Naive thymus-derived CD8-positive, alpha-beta T cell (primary cell): ENCODE measurements at places on chromosomes 6 and 20. TPM values are rescaled to one million over a fixed set of nuclear protein-coding genes. Genes with fewer than 3 reads are reported as not detected.

DNA sequence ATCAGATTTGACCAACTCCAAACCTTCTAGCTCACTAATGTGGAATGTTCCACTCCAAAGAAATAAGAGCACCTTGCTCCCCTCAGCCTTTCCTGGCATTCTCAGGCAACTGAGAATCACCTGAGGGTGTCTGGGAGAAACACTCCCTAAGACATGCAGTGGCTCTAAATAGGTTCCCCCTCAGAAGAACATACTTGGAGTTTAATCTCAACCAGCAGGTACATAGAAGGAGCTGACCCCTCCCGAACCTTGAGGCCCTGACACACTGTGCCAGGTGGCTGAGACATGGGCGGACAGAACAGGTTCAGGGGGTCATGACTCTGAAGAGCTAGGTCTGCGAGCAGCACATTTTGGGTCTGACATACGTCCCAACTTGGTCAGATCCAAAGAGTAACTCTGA lies 107.6 kb upstream of the MAP3K4 start:
- H3K27me3 ChIP-seq = peaks cover 7% of the 10 kb centered on the region
- H3K4me3 ChIP-seq = no peak overlapping the region
- H3K4me1 ChIP-seq = no peaks in the 10 kb centered on the region
- no peaks in the 10 kb centered on the region for H3K36me3 ChIP-seq

- H3K27ac ChIP-seq = no peak overlapping the region
- peaks cover 5% of the 10 kb centered on the region for H3K27me3 ChIP-seq
- no peak for DNase-seq
- peaks cover 3% of the 10 kb centered on the region for H3K4me1 ChIP-seq
- H3K36me3 ChIP-seq = no peaks in the 10 kb centered on the region
These were observed 607.7 kb upstream of the CITED2 start for GRCh38 chr6:139982195-139982594.

GRCh38 chr6:5818959-5819358 lies 187.8 kb downstream of the NRN1 start:
- peaks cover 28% of the 10 kb centered on the region for H3K4me1 ChIP-seq
- peaks cover 1% of the 10 kb centered on the region for H3K36me3 ChIP-seq
- H3K4me3 ChIP-seq = no peak overlapping the region

DNA sequence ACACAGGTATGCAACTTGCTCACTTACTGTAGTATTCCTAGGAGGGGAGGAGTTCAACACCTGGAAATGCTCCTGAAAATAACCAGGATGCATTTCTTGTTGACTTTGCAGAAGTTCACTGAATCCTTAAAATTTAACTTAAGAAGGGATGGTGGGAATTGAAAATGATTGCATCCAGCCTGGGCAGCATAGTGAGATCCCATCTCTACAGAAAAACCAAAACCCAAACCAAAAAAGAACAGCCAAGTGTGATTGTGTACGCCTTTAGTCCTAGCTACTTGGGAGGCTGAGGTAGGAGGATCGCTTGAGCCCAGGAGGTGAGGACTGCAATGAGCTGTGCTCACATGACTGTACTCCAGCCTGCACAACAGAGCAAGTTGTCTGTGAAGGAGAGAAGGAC lies 1.7 kb downstream of the DNAH8 start:
- no peak overlapping the region for H3K27ac ChIP-seq
- H3K36me3 ChIP-seq = peaks cover 5% of the 10 kb centered on the region
- H3K27me3 ChIP-seq = peaks cover 49% of the 10 kb centered on the region
- H3K4me1 ChIP-seq = peaks cover 13% of the 10 kb centered on the region
- DNase-seq = no peak

DNA sequence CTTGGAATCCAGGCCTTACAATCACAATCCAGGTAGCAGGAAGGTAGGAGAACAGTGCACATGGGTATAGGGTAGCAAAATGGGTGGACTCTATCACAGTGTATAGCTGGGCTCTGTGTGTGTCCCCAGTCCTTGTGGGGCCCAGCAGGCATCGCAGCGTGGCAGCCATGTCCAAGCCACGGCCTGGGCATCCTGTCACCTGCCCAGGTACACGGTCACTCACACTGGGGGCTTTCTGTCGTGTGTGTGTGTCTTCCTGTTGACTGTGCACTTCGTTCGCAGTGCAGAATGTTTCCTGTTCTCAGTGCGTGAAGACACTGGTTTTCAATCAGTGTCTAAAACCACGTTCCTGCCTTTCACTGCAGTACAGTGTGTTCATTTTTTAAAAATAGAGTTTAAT lies 523.2 kb upstream of the JARID2 start:
- H3K27ac ChIP-seq = peak overlapping the region; percentile 78
- H3K4me3 ChIP-seq = peak overlapping the region; percentile 38
- no peaks in the 10 kb centered on the region for H3K36me3 ChIP-seq
- H3K4me1 ChIP-seq = peaks cover 61% of the 10 kb centered on the region

- no peaks in the 10 kb centered on the region for H3K4me1 ChIP-seq
- no peak for DNase-seq
- peaks cover 27% of the 10 kb centered on the region for H3K36me3 ChIP-seq
These were observed 40.5 kb downstream of the HMGN3 start for GRCh38 chr6:79193971-79194370.

DNA sequence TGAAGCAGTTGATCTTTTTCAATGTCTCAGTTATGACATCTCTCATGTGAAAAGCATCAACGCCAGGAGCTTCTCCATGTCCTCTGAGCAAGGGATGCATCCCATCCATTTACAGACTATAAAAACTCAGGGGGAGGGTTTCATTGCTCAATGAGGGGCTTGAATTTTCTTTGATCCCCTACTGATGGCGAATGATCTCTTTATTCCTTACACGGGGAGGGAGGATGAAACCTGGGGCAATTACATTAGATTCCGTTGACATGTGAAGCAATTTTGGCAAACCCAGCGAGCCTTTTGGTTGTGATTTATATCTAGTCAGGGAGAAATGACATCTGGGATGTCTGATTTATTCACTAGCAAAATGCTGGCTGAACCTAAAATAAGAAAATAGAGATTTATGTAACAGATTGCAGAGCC lies 268.9 kb downstream of the HIVEP2 start:
- H3K36me3 ChIP-seq = peaks cover 4% of the 10 kb centered on the region
- H3K4me3 ChIP-seq = no peak overlapping the region
- peaks cover 10% of the 10 kb centered on the region for H3K4me1 ChIP-seq
- no peaks in the 10 kb centered on the region for H3K27me3 ChIP-seq
- DNase-seq = no peak
- H3K27ac ChIP-seq = no peak overlapping the region

DNA sequence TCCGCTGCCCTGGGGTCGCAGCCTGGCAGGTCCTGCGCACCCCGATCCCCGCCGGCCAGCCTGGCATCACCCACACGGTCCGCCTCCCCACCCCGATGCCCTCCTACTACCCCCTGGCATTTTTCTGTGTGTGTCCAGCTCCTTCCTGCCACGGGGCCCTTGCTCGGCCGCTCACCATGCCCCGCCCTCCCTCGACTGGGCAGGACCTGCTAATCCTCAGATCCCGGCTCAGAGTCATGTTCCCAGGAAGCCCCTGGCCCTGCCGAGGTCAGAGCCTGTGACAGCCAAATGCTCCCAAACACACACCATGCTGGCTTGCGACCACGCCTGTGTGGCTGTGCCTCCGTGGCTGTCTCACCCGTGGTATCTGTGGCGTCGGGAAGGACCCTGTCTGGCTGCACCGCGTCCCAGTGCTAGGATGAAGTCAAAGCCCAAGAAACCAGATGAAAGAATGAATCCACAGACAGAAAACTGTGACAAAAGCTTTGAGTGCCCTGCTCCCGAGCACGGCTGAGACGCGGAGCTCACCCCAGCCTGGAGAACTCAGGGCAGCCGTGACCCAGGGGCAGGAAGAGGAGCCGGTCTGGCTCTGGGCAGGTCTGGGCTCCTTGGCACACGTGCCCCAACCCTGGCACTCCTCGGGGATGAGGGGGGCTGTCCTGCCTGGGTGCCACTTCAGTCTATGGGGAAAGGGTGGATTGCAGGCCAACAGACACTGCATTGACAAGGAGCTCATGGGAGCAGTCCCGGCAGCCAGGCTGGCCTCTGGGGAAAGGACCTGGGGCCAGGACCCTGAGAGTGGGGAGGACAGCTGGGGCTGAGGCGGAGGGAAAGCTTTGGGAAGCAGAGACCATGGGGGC lies 20.8 kb upstream of the SLCO4A1 start:
- no peaks in the 10 kb centered on the region for H3K27me3 ChIP-seq
- H3K36me3 ChIP-seq = no peaks in the 10 kb centered on the region
- no peak overlapping the region for H3K4me3 ChIP-seq

DNA sequence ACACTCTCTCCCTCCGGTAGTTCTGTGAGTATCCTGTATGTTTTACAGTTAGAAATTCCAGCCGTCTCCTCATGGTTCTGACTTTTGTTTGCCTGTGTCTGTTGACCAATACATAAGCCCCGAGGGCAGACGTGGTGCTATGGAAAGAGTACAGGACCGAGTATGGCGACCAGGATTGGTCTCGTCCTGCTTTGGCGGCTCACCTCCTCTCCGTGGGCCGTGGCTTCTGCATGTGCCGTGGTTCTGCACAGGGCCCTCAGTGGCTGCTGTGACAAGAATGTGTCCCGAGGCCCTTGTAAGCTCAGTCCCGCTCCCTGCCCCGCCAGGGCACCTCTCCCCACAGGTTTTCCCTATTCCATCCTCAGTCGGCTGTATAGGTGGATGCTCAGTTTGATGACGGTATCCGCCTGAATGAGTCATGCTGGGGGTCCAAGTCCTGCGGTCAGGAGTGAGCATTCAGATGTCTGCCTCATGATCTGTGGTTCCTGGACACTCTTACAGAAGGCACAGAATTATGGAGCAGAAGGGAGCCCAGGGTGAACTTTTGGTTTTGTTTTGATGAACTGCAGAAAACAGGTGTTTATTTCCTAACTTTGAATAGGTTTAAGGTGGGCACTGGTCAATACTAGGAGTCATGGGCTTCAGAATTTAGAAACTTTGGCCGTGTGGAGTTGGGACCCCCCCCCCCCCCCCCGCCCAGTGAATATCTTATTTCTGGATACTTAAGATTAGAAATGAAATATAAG lies 1.2 kb downstream of the ARFGAP1 start:
- no peaks in the 10 kb centered on the region for H3K36me3 ChIP-seq
- H3K27ac ChIP-seq = peak overlapping the region; percentile 88
- peaks cover 25% of the 10 kb centered on the region for H3K4me1 ChIP-seq
- H3K27me3 ChIP-seq = no peaks in the 10 kb centered on the region
- peak overlapping the region; percentile 86 for H3K4me3 ChIP-seq

- no peaks in the 10 kb centered on the region for H3K4me1 ChIP-seq
- H3K27me3 ChIP-seq = peaks cover 1% of the 10 kb centered on the region
- no peaks in the 10 kb centered on the region for H3K36me3 ChIP-seq
- H3K4me3 ChIP-seq = no peak overlapping the region
- DNase-seq = no peak
- H3K27ac ChIP-seq = no peak overlapping the region
These were observed 291.6 kb downstream of the PHF3 start for GRCh38 chr6:63926950-63927927.

GRCh38 chr6:41187924-41188886 lies 12.7 kb downstream of the TREML2 start:
- H3K27ac ChIP-seq = no peak overlapping the region
- peaks cover 10% of the 10 kb centered on the region for H3K36me3 ChIP-seq
- H3K27me3 ChIP-seq = no peaks in the 10 kb centered on the region
- peaks cover 51% of the 10 kb centered on the region for H3K4me1 ChIP-seq

- H3K27me3 ChIP-seq = no peaks in the 10 kb centered on the region
- no peaks in the 10 kb centered on the region for H3K4me1 ChIP-seq
- DNase-seq = no peak
- H3K36me3 ChIP-seq = no peaks in the 10 kb centered on the region
- H3K27ac ChIP-seq = no peak overlapping the region
- H3K4me3 ChIP-seq = no peak overlapping the region
These were observed 252.9 kb upstream of the MAN1A1 start for GRCh38 chr6:119602215-119603178.

GRCh38 chr20:20694591-20694990 lies 17.9 kb downstream of the RALGAPA2 start:
- no peak for DNase-seq
- no peaks in the 10 kb centered on the region for H3K27me3 ChIP-seq
- peaks cover 3% of the 10 kb centered on the region for H3K36me3 ChIP-seq
- peaks cover 19% of the 10 kb centered on the region for H3K4me1 ChIP-seq
- no peak overlapping the region for H3K4me3 ChIP-seq
- H3K27ac ChIP-seq = no peak overlapping the region

DNA sequence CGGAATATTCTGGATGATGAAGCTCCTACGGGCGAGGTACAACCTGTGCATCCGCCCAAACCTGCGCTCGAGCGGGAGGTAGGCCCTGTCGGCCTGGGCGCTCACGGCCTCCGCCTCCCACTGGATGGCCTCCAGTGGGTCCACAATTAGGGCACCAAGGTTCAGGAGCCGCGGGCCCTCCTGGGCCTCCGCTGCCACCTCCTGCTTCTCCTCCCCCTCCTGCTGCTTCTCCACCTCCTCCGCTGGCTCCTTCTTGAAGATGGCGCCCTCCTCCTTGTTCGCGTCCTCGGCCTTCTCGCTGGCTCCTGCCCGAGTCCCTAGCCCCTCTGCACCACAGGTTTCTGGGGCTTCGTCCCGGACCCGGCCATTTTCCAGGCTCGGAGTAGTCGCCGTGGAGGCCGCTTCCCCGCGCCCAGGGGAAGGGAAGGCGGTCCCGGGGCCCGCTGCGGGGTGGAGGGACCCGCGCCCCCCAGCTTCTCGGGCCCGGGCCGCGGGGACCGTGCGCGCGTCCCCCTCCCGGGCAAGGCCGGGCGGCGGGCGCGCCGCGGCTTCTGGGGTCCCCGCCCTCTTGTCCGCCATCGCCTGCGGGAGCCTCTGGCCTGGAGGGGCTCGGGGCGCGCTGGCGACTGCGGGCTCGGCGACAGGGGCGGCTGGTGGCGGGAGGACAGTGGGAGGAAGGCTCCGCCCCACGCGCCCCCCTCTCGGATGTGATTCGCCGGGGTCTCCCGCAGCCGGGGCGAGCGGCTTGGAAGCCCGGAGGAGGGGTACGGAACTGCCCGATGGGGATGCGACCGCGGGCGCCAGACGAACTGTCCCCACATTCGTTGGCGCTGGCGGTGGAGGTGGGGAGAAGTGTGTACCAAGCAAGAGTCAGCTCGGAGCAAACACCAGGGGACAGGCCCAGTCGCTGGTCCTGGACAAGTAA lies 17.6 kb downstream of the PLAGL2 start:
- peak overlapping the region; percentile 91 for H3K27ac ChIP-seq
- H3K36me3 ChIP-seq = no peaks in the 10 kb centered on the region
- no peaks in the 10 kb centered on the region for H3K27me3 ChIP-seq
- peak; percentile 20 for DNase-seq

GRCh38 chr20:10853176-10853575 lies 179.4 kb upstream of the JAG1 start:
- no peaks in the 10 kb centered on the region for H3K36me3 ChIP-seq
- H3K4me3 ChIP-seq = no peak overlapping the region
- H3K27ac ChIP-seq = no peak overlapping the region

TNXB gene
- total RNA-seq = 17.8 TPM

HEY2 gene
- total RNA-seq = 0.33 TPM

GLP1R gene
- not detected for total RNA-seq

AGPAT4 gene
- total RNA-seq = 2.0 TPM

HLA-DRB5 gene
- 0.52 TPM for total RNA-seq

IGF2R gene
- total RNA-seq = 63.1 TPM

ERMARD gene
- total RNA-seq = 38.7 TPM

CLVS2 gene
- not detected for total RNA-seq

MYCT1 gene
- total RNA-seq = not detected

HLA-DPA1 gene
- 32.6 TPM for total RNA-seq

HLA-DMA gene
- 38.7 TPM for total RNA-seq

DUSP15 gene
- not detected for total RNA-seq

TSPO2 gene
- not detected for total RNA-seq
